ENCODE measurements at places on chromosomes 2 and 18.

GRCh38 chr2:226780431-226780830, 19.2 kb downstream of the IRS1 start:
- DNase-seq, result no peak

DNA sequence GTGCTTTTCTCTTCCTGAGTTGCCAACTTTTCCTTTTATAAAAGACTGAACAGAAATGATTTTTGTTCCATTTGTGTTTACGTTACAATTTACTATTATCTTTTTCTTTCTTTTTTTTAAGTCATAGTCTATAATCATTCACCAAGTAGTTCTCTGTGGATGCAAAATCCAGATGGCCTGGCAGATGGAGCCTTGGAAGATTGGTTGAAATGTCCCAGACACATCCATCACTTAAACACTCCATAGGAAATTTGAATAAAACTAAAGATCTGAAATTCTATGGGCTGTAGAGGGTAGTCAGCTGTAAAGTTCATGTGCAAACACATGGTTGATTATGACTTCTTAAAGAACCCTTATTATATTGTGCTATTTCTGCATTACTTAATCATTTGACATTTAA, 164.8 kb upstream of the DOCK10 start:
- DNase-seq, result no peak

DNA sequence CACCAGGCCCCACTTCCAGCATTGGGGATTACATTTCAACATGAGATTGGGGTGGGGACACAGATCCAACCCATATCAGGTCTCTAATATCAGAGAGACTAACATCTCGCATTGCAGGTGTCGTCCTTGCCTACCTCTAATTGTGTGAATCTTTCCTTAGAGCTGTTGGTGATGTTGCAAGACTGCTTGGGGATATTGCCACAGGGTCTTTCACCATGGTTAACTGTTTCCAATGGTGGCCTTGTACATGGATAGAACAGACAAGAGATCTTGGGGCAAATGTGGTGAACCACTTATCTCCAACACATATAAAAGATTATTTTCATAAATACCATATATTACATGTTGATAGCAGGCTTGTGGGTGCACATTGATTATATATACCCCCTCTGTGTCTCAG, 270.3 kb upstream of the LINC00305 start:
- no peak for DNase-seq

- DNase-seq, result no peak
Observed at GRCh38 chr18:53114441-53114840, 774.4 kb downstream of the DCC start.

DNA sequence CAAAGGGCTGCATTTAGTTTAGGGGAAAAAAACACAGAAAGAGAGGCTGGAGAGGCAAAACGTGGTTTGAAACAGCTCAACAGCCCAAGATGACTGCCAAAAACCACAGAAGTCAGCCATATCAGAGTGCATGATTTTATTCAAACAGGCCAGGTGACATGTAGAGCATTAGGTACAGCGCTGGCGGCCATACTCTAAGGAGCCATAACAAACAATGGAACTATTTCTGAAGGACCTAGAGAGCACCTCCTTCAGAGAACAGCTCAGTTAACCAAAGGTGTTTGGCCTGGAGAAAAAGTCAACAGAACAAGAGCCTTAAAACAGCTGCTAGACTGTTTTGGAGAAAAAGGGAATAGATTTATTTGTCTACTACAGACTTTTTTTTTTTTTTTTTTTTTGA, 2.6 kb downstream of the THADA start:
- no peak for DNase-seq

GRCh38 chr18:52554180-52554579, 214.2 kb downstream of the DCC start:
- no peak for DNase-seq

DNA sequence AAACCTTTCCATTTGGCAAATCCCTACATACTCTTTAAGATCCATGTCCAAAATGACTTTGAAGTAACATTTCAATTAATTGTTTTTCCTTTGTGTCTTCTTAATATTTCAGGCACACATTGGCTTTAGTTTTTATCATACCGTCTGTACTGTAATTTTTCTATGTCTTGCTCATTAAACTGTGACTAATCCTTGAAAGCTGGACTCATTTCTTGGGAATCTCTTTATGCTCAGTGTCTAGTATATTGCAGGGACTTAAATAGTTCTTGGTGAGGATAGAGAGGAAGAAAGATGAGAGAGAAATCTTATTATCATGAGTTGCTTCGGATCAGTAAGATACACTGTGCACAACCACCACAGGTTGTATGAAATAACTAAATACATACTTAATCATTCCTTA, 448.3 kb upstream of the ST6GAL2 start:
- DNase-seq, result no peak

GRCh38 chr18:56907771-56908170, 239.1 kb upstream of the BOD1L2 start:
- DNase-seq, result no peak

Data from uterus (tissue), 4 donors.